Naive thymus-derived CD8-positive, alpha-beta T cell (primary cell): ENCODE measurements at places on chromosomes 12 and 14. TPM values are rescaled to one million over a fixed set of nuclear protein-coding genes. Genes with fewer than 3 reads are reported as not detected.

HOTAIR gene
- not detected for total RNA-seq

DHH gene
- 0.47 TPM for total RNA-seq

ANO4 gene
- not detected for total RNA-seq

FAM90A1 gene
- not detected for total RNA-seq

HSPA2 gene
- 2.3 TPM for total RNA-seq

DACT1 gene
- 1.4 TPM for total RNA-seq

B3GNT4 gene
- not detected for total RNA-seq

KRT74 gene
- 0.26 TPM for total RNA-seq

PRB2 gene
- total RNA-seq, result not detected

BHLHE41 gene
- 0.44 TPM for total RNA-seq

ACVRL1 gene
- total RNA-seq, result not detected

PTGDR gene
- total RNA-seq, result 0.57 TPM

MGST1 gene
- total RNA-seq, result not detected

METAP2 gene
- 62.5 TPM for total RNA-seq

KRT71 gene
- not detected for total RNA-seq

RAB15 gene
- 4.7 TPM for total RNA-seq

DDX51 gene
- total RNA-seq, result 57.9 TPM

NUAK1 gene
- total RNA-seq, result not detected

KLRD1 gene
- 4.3 TPM for total RNA-seq

VRTN gene
- total RNA-seq, result not detected

NKX2-1 gene
- total RNA-seq, result not detected

OTOGL gene
- total RNA-seq, result not detected

KIF21A gene
- 9.5 TPM for total RNA-seq

SRRM4 gene
- total RNA-seq, result not detected

NTS gene
- not detected for total RNA-seq

HELB gene
- total RNA-seq, result 30.4 TPM

NR4A1 gene
- 1.9 TPM for total RNA-seq

PTGER2 gene
- total RNA-seq, result 2.9 TPM

PDZRN4 gene
- not detected for total RNA-seq

ATG2B gene
- 29.5 TPM for total RNA-seq

KLHDC1 gene
- total RNA-seq, result 19.3 TPM

CACNA1C gene
- 0.21 TPM for total RNA-seq

WSB2 gene
- 18.6 TPM for total RNA-seq

TMEM63C gene
- total RNA-seq, result 0.66 TPM

C14orf132 gene
- 4.6 TPM for total RNA-seq

FOXN4 gene
- total RNA-seq, result not detected

PLEKHG7 gene
- total RNA-seq, result not detected

TMPRSS12 gene
- not detected for total RNA-seq

EML1 gene
- not detected for total RNA-seq

SPRYD3 gene
- total RNA-seq, result 50.0 TPM

CTSG gene
- total RNA-seq, result not detected

PRIMA1 gene
- not detected for total RNA-seq

ADAMTS20 gene
- total RNA-seq, result not detected

GTF2H3 gene
- total RNA-seq, result 27.5 TPM

RNASE3 gene
- total RNA-seq, result not detected

WBP11 gene
- 106 TPM for total RNA-seq

POP5 gene
- 68.7 TPM for total RNA-seq

MCRS1 gene
- 94.4 TPM for total RNA-seq

CDK2 gene
- 30.8 TPM for total RNA-seq

RAD52 gene
- 28.9 TPM for total RNA-seq

PGF gene
- total RNA-seq, result not detected

CCDC175 gene
- total RNA-seq, result not detected
